Activated CD4-positive, alpha-beta memory T cell treated with anti-CD3 and anti-CD28 coated beads for 36 hours (primary cell): ENCODE measurements at places on chromosomes 1 and 21.

- no peak for DNase-seq
Measured at GRCh38 chr1:3004285-3005205, 16.7 kb upstream of the ACTRT2 start.

DNA sequence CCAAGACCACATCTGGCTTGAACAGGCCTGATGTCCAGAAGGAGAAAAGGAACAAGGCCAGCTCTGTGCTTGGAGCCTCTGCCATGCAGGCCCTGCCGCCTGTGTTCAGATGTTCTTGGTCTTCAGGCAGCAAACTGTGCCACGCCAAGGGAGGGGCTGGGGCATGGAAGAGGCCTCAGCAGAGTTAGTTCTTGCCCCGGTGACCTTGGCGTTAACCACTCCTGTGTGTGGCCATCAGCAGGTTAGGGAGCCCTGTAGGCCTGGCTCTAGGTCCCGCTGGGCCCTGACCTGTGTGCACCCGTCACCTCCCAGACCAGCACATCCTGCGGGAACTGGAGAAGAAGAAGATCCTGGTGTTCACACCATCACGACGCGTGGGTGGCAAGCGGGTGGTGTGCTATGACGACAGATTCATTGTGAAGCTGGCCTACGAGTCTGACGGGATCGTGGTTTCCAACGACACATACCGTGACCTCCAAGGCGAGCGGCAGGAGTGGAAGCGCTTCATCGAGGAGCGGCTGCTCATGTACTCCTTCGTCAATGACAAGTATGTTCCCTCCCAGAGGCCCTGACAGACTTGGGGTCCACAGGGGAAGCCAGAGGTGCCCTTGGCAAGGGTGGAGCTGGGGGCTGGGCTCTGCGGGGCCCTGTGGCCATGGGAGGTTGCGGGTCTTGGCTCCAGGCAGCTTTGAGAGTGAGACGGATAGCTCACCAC is 7.1 kb downstream of the ZC3H12A start:
- peak; percentile 79 for DNase-seq

GRCh38 chr1:97907886-97908285 is 12.9 kb downstream of the DPYD start:
- DNase-seq, result no peak

- no peak for DNase-seq
Measured at GRCh38 chr21:39523399-39523798, 71.6 kb downstream of the SH3BGR start.

GRCh38 chr1:166875302-166875733 is 746 bp downstream of the TADA1 start:
- DNase-seq, result no peak

DNA sequence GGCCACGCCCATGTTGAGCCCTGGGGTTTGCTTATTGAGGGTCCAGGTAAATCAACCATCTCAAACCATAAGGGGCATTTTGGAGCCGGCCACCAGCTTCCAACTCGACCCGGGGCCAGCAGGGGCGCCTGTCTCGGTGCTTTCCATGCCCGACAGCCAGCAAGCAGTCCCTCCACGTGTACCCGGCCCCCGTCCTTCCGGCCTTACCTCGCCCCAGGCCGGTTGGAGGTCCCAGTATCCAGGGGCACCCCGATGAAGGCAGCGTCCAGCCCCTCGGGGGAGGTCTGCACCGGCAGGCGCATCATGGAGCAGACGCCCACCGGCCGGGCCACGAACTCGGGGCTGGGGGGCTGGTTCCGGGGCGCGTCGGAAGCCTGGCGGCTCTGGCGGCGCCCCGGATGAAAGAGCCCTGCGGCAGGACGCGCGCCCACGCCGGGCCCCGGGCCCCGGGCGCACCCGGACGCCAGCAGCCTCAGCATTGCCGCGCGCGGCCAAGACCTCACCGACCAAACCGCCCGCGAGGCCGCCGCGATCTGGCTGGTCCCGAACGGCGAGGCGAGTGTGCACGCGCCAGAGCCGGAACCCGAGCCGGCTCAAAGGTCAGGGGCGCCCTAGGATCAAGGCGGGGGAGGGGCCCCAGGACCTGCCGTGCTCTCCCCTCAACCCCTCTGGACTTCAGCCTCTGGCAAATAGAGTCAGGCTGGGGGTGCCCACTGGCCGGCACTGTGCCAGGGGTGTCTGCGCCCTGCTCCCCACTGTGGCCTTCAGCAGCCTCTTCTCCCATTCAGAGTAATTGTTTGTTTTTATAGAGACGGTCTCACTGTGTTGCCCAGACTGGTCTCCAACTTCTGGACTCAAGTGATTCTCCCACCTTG is at the start of gene AGMAT:
TSS of gene AGMAT (minus strand) at position 563 of the 875 bp plus-strand sequence. CDS start at position 479, 84 bp downstream.
- DNase-seq, result peak; percentile 79

DNA sequence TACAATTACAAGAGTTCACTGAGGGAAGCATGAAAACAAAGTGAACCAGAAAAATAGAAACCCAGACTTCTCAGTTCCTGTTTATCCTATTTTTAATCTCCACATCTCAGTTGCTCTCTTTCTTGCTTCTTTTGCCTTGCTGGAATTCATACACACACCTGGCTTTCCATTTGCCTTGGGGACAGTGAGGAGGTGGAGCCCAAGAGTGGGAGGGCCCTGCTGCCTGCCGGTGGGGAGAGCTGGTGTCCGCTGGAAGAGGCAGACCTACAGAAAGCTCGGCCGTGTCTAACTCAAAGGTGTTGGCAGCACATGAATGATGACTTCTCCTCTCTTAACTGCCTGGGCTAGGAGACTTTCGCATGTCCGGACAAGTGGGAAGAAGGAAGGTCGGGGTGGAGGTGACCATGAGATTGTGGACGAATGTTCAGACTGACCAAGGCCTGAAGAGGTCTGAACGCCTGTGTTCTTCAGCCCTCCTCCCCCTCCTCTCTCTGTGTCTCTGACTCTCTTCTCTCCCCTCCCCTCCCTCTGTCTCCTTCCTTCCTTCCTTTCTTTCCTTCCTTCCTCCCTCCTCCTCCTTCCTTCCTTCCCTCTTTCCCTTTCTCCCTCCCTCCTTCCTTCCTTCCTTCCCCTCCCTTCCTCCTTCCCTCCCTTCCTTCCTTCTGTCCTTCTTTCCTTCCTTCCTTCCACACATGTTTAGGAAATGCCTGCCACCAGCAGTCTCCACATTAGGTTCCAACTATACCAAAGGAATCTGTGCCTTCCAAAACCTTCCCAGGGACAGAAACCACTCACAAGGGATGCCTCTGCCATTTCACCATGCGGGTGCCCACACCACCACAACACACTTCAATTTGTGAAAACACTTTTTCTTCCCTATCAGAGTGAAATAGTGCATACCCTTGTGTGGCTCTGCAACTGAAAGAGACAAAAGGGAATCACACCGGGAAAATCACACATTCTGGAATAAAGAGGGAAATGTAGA is 157.3 kb upstream of the RUNX1 start:
- DNase-seq, result no peak

DNA sequence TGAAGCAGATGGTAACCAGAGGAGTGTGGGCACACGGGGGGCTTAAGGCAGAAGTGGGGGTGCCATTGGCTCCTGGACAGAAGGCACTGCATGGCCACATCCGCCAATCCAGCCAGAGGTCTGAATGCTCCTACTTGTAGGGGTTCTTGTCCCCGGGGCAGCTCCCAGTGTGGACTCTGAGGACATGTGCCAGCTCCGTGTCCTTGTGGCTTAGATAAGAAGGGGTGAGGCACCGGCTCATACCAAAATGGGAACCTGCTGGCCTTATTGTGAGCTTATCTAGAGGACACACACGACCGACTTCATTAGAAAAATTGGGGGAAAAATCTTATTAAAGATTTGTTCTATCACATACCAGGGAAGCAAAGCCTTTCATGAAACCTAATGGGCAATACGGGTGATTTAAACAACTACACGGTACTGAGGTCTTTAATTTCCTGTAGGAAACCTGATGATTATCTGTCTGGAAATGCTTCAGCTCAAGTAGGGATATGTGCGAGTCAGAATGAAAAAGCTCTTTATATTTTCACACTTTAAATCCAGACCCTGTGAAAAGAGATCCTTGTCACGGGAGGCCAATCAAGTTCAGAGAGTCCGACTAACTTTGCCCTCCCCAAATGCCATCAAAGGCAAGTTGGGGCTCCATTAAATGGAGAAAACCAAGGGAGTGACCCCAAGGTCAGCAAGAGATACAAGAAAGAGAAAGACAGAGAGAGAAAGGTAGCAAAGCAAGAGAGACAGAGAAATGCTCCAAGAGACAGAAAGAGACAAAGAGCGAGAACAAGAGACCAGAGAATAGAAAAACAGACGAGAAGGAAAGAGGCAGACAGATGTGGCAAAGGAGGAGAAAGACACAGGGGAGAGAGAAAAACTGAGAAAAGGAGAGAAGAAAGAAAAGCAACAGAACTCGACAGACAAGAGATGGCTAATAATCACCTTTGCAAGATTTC is 14.1 kb upstream of the KCNN3 start:
- no peak for DNase-seq

GRCh38 chr1:78003882-78004718 is 639 bp upstream of the DNAJB4 start:
- DNase-seq, result peak; percentile 55

GRCh38 chr1:153617663-153618062 is 1.5 kb upstream of the S100A14 start:
- DNase-seq, result peak; percentile 80

DNA sequence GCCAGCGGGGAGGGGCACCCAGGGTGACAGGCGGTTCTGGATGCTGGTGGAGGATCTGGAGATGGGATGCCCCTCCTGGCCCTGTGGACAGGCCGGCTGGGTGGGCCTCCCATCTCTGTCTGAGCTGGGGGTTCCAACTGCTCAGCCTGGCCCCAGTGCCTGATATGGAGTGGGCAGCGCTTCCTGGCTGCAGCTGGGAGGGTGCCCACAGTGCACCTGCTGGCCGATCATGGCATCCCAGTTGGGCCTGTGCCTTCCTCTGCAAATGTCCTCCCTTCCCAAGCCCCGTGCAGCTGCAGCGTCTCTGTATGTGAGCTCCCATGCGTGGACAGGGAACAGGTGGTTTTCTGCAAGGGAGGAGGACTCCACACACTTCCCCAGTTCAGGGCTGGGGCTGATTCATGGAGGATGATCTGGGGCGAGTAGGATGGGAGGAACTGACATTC is 2.1 kb downstream of the PFKL start:
- DNase-seq, result no peak

DNA sequence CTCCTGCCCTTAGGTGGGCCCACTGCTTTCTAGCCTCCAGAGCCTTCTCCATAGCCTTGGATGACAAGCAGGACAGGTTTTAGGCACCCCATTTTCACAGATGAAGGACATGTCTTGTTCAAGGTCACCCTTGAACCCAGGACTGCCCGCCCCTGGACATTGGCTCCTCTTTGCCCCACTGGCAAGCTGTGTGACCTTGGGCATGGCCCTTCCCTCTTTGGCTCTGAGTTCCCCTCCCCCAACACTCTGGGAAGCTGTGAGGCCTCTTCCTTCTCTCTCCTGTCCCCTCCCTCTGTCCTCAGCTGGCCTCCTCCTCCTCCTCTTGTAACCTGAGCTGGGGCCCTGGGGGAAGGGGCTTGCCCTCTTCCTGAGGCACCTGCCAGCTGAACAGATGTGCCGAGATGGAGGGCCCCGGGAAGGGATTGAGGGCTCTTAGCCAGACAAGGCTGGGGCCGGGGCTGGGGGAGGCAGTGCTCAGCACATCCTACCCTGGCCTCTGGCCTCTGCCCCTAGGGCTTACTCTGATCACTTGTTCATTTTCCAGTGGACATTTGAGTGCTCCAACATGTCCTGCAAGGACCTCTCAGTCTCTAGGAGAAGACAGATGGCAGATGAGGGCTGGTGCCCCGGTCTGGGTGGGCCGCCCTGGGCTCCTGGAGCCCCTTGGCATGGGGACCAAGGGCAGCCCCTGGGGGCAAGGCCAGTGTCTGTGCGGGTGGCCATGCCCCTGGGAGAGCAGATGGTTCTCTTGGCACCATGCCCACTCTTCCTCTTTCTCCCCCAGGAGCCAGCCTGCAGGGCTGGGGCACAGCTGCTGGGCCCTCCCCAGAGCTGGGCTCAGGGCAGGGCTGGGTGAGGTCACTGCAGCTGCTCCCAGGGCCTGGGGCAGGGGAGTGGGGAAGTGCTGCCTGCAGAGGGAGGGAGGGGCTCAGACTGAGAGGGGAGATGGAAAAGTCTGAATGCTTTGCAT is 10.7 kb downstream of the FOXO6 start:
- no peak for DNase-seq

GRCh38 chr1:110674337-110675059 is at the start of gene KCNA3:
KCNA3 (minus strand) TSS chr1:110674940; CDS start chr1:110674809, 131 bp downstream.
- peak; percentile 72 for DNase-seq

GRCh38 chr1:11144570-11145256 is 44.4 kb upstream of the ANGPTL7 start:
- DNase-seq, result no peak
